Cerebellar nuclear complex (tissue), 1 donor: ENCODE measurements at places on chromosomes 13 and 19.

DNA sequence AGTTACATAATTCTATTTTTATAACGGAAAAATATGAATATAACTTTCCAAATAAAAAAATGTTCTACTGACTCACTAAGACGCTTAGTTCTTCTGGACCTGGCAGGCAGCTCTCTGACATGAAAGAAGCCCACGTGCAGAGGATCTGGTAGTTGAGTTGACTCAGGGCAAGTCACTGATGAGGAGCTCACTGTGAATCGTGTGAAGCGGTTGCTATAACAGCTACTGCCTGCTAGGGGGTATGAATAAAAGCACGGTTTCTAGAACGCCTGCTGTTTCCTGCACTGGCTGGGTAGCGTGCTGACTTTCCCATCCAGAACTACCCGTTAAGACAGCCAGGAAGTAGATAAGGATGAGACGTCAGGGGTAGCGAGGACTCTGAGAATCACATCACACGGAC lies 54.7 kb upstream of the WASF3 start:
- no peak for DNase-seq

DNA sequence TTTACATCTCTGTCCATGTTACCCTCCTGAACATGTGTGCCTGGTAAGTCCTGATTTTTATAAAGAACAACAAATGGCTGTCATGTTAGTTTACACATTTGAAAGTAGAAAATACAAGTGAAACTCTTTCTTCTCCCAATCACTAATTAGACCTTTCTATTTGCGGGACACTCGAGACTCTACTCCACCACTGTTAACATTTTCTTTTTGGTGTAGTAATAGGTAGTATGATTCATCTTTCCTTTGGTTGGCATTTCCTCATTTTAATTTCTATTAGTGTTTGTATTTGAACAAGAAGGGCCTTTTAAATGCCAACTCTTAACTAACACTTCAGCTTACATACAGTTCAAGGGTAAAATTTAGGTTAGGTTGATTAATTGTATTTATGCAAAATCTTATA lies 371.1 kb downstream of the PCDH9 start:
- no peak for DNase-seq

DNA sequence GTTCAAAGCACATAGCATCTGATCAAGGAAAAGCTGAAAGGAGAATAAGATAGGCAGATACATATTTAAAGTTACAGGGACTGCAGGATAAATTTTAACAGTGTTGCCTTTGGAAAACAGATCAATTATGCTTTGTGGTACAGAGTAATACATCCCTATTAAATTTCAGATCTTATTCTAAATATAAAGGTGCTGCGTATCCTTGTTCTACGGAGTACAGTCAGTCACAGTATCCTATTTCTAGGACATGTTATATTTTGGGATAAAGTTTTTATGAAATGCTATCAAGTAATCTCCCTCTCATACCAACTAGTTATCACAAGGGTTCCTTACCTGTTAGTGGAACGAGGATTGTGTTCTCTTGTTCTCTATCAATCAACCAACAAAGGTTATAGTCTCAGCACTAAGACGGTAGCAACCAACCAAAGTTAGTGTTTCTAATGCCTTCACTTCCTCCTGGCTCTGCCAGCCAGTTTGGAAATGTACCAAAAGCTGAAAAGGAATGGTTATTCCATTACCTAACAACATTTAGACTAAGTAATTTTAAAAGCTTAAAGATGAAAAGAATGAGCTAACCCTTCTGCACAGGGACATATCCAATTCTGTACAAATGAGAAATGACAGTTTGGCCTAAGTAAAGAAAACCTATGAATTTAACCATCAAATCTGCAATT lies 35.2 kb downstream of the TSC22D1 start:
- no peak for DNase-seq

DNA sequence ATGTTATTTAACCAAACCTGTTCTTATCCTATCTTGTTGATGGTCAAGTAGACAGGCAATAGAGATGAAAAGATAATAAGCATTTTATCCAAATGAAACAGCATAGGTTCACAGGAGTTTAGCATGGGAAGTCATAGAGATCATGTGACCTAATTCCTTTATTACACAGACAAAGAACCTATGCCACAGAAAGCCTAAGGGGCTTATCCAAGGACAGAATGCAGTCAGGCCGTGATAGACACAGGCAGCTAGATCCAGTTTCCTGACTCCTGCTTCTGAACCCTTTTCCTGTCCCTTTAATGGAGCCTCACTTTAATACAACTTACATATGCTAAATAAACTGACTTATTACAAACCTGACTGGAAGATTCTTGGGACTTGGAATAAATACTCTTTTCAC lies 532.1 kb downstream of the IRS2 start:
- DNase-seq, result no peak

DNA sequence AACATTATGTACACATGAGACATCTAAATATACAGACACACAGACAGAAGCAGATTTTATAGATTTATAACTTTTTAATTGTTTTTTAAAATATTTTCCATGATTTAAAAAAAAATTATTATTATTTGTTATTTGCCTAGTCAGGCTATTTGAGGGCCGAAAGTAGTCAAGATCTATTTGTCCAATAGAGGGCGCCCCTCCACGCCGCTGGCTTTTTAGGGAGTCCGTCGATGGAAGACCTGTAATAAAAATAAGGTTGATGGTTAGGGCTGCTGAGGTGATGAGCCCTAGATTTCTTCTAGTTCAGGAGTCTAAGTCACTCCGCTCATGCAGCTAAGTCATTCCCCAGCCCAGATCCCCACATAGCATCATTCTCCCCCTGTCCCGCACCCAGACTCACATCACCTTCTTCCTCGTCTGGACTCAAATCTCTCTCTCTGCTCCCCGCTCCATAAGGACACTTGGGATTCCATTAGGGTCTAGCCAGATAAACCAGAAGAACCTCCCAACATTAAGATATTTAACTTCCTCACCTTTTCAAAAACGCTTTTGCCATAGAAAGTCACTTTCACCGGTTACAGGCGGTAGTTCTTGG lies 33.9 kb upstream of the CEACAM21 start:
- DNase-seq, result no peak

GRCh38 chr13:81171065-81171647 lies 830.2 kb upstream of the SPRY2 start:
- no peak for DNase-seq

- no peak for DNase-seq
These were observed 680.1 kb downstream of the DIAPH3 start for GRCh38 chr13:59483501-59484145.
